Kidney (tissue), 22 donors: ENCODE measurements at places on chromosomes 12 and 14. TPM values are rescaled to one million over a fixed set of nuclear protein-coding genes. Genes with fewer than 3 reads are reported as not detected.

Gene SDSL
- 116 TPM for polyA plus RNA-seq

- DNase-seq: no peak
These were observed 479.7 kb upstream of the MGAT4C start for GRCh38 chr12:86735851-86736250.

GRCh38 chr12:25130741-25131188 lies 64.2 kb downstream of the DNAI7 start:
- no peak for DNase-seq

Gene KRT6B
- polyA plus RNA-seq: not detected

- no peak for DNase-seq
These were observed 25.8 kb downstream of the VDR start for GRCh38 chr12:47878918-47879481.

DNA sequence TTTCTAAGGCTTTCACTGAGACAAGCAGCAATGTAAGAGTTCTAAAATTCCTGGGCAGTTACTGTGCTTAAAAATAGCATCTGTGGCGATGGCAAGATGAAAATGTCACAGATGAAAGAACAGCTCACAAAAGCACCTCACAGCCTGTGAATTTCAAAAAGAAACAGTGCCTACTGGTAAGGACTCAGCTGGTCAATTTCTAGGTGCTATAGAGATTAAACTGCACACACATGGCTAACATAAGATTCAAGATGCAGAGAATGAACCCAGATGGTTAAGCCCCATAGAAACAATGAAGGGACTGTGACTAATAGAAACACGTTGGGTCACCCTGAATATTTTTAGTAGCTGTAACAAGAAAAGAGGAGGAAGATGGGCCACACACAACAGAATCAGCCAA lies 12.0 kb upstream of the IL26 start:
- no peak for DNase-seq

- no peak for DNase-seq
These were observed 28.7 kb upstream of the SOS2 start for GRCh38 chr14:50260072-50260471.

- DNase-seq: no peak
These were observed 19.8 kb upstream of the RNASE2 start for GRCh38 chr14:20935303-20935984.

GRCh38 chr14:86654558-86655184 lies 1124.7 kb downstream of the FLRT2 start:
- peak; percentile 27 for DNase-seq

Gene TAS2R50
- polyA plus RNA-seq: not detected
